M059J (cell line): ENCODE measurements at places on chromosomes 2 and 18. TPM values are rescaled to one million over a fixed set of nuclear protein-coding genes. Genes with fewer than 3 reads are reported as not detected.

Gene ECEL1
- not detected in 2 replicates for total RNA-seq

Gene TSGA10
- 0.71 and 4.8 TPM in 2 replicates for total RNA-seq

GRCh38 chr2:99217929-99218501, 37.0 kb downstream of the MRPL30 start:
- DNase-seq: no peak

- no peak for DNase-seq
Measured at GRCh38 chr18:40606996-40607395, 1348.0 kb upstream of the PIK3C3 start.

Gene PJVK
- not detected in 2 replicates for total RNA-seq

- peak; percentile 80 for DNase-seq
Measured at GRCh38 chr2:94982675-94983074, 42.8 kb upstream of the MAL start.

DNA sequence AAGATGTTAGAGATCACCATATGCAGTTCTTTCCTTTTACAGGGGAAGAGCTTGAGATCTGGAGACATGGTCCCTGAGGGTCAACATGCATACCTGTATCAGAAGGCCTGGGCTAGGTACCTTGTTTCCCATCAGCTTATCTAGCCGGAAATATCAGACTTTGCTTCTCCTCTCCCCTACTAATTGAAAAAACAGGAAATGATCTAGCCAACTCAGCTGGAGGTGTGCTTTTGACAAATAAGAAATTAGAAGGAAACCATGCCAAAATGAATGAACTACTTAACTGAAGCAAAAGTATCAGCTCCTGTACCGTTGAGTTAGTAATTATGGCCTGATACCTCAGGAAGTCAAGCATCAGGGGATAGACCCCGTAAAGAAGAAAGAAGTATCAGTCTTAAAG, 20.4 kb downstream of the PKP4 start:
- no peak for DNase-seq

GRCh38 chr2:70985956-70986355, 7.5 kb downstream of the ANKRD53 start:
- DNase-seq: no peak

GRCh38 chr2:163573652-163574051, 162.2 kb downstream of the FIGN start:
- DNase-seq: no peak

Gene LRRTM4
- total RNA-seq: 0.07 TPM in 1 of 2 replicates, not detected in the other

DNA sequence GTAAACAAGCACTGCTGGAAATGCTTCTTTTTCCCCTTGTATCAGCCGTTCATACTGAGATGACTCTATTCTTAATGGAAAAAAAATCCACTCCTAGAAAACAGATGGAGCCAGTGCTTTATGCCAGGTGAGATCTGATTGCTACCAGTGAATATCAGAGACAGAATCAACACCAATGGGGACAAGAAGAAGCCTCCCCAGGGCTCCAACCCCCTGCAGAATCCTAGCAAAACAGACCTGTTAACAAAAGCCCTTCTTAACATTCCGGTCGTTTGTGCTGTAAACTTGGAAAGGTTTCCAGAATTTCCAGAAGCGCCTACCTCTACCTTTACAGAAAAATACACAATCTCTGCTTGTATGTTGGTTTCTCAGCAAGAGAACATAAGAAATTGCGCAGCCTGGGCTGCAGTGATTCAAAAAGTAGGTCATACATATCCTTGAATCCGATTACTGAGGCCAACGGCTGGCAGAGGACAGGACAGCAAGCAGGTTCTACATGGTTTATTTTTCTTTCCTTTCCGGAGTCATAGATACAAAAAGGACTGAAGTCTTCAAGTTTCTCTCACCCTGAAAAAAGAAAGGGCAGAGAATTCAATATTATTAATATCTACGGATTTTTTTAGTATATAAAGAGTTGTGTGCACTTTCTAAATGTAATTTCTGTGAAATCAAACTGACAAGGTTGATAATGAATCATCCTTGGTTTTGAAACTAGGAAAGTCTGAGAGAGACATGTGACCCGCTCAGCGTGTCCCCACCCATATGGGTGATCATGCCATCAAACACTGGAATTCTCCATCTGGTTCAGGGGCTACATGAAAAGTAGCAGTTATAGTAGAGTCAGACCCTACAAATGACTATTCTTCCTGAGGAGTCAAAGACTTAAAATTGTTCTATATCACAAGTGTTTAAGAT, 266.7 kb upstream of the MGAT5 start:
- DNase-seq: no peak

Gene CROCC2
- not detected in 2 replicates for total RNA-seq

GRCh38 chr2:138373993-138374408, 127.6 kb upstream of the SPOPL start:
- DNase-seq: peak; percentile 43

DNA sequence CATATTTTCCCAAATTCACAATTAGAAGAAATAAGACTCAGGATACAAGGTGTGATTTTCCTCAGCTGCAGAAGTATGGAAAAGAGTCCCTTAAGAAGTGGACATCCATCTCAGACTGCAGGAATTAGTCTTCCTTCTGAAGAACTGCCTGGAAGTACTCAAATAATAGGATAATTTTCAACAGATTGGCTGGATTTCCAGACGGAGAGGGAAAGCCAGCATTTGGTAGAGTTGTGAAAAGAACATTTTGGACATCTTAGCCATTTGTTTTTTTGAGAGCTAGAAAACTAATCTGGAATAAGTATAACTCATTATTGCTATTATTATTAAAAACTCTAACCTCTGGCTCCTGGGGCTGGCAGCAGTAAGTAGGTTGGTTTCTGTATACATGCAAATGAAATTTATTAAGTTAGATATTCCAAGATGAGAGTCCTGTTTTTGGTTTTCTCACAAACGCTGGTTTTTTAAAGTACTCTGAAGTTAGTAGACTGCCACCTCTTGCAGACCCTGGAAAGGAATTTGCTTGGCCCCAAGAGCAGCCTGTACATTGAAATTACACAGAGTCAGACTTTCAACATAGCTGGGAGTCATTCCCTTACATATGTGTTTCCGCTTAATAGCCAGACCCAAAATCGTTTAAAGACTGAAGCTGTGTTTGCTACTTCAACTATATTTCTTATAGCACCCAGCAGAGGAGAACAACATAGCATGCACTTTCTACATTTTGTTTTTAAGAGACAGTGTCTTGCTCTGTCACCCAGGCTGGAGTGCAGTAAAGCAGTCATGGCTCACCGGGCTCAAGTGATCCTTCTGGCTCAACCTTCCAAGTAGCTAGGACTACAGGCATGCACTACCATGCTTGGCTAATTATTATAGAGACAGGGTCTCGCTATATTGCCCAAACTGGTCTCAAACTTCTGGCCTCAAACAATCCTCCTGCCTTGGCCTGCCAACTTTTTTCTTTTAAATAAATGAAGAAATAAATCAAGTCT, 142.4 kb downstream of the THADA start:
- no peak for DNase-seq

- DNase-seq: no peak
Measured at GRCh38 chr2:162084536-162084935, 10.5 kb upstream of the DPP4 start.
